HT-29 (cell line): ENCODE measurements at places on chromosomes 2 and 18.

DNA sequence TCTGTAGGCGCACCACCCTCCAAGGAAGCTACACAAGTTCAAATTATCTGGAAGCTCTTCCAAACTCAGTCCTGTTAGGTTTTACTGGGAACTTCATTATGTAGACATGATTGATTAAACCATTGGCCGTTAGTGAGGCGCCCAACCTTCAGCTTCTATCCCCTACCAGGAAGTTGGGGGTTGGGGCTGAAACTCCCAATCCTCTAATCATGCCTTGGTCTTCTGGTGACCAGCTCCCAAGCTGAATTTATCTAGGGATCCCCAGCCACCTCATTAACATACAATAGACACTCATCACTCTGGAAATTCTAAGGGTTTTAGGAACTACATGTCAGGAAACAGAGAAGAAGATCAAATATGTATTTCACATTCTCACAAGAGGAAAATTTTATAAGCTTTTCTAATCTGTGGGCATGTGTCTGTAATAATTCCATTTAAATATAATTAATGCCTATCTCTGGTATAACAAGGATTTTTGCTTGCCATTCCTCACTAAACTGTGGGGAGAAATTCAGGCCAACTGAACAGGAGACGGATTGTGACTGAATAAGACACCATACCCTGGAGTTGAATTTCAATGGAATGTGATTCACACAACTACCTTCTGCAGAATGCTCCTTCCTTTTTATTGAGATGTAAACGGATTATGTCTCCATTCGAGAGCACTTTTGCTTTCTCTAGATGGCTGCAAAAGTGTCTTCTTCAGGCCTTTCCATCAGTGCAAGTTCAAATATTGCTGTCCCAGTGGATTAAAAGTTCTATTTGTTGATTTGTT is 328.6 kb downstream of the LRRTM1 start:
- no peak for DNase-seq

GRCh38 chr2:234794866-234795265 is 157.0 kb upstream of the SH3BP4 start:
- DNase-seq: no peak

DNA sequence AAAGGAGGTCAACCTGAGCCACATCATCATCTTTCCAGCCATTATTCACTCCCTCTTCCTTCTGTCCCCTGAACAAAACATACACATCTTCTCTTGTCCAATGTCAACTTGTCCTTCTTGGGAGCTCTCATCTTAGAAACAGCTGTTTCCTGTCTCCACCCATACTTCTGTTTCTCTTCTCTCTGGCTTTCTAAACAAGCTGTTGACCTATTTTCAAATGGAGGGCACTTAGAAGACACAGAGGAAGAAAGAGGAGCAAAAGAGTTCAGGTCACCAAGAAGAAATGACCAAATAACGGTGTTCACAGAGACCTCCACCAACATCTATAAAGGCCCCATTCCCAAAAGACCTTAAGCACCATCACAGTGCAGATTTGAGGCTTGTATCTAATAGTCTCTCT is 355.9 kb upstream of the HNRNPA3 start:
- no peak for DNase-seq

GRCh38 chr2:179876266-179876665 is 14.9 kb upstream of the ZNF385B start:
- peak; percentile 22 for DNase-seq

GRCh38 chr18:58666176-58666575 is 5.1 kb upstream of the MALT1 start:
- no peak for DNase-seq

DNA sequence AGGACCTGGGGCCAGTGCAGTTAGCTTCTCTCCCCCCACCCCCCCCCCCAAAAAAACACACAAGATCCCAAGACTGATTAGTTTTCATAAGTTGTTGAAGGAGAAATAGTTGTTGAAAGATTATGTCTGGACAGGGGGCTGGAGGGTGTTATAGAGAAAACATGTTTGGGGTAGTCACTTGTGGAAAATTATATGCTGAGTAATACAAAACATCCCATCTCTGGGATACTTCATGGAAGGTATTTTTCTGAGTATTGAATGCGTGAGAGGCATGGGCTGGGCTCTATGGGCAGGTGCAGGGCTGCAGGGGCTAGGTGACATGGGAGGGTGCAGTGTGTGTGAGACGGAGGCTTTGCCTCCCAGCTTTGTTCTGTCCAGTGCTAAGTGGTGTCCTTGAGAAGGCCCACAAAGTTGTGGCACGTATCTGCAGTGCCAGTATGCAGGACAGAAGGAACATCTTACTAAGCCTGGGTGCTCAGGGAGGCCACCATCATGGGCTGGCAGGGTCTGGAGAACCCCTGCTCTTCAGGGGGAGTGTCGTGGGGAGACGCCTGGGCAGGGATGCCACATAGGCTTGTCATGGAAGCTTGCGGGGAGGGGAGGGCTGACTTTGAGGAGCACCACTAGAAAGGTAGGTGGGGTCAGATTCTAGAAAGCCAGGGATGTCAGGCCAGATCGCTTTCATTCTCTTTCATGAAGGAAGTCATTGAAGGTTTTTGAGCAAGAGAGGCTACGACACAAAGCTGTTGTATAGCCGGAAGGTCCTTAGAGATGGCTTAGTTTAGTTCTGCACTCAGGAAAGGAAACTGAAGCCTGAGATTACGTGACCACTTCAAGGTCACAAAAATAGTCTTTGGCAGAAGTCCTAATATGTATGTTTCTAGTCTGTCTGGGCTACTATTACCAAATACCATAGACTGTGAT is 232.0 kb downstream of the LDLRAD4 start:
- DNase-seq: no peak

DNA sequence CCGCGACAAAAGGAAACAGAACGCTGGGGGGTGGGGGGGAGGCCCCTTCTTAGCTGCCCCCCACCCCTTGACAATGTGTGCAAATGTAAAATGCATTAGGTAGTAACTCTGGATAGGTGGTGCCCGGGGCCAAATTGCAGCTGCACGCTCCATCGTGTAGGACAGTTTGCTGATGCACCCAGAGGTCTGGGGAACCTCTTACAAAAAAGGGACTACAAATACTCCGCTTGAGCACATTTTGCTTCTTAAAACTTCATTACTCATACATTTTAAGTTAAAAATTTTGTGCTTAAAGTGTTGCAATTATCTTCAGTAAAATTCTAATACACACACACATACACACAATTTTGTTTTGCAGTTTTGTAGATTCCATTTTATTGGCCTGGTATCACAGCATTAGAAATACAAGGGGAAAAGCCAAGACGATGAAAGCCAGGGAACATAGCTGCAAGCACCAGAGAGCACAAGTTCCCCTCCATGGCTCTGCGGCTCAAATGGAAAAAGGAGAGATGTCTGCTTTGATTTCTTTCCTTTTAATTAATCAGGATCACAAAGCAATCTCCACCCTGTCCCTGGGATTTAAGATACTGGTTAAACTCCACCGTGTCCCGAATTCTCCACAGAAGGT is 582.1 kb downstream of the ZEB2 start:
- no peak for DNase-seq

- DNase-seq: no peak
Observed at GRCh38 chr2:181319286-181319685, 137.9 kb upstream of the ITGA4 start.

- DNase-seq: no peak
Observed at GRCh38 chr2:37560241-37560848, 111.1 kb downstream of the CDC42EP3 start.

- no peak for DNase-seq
Observed at GRCh38 chr2:231094736-231095346, 30.0 kb downstream of the HTR2B start.

DNA sequence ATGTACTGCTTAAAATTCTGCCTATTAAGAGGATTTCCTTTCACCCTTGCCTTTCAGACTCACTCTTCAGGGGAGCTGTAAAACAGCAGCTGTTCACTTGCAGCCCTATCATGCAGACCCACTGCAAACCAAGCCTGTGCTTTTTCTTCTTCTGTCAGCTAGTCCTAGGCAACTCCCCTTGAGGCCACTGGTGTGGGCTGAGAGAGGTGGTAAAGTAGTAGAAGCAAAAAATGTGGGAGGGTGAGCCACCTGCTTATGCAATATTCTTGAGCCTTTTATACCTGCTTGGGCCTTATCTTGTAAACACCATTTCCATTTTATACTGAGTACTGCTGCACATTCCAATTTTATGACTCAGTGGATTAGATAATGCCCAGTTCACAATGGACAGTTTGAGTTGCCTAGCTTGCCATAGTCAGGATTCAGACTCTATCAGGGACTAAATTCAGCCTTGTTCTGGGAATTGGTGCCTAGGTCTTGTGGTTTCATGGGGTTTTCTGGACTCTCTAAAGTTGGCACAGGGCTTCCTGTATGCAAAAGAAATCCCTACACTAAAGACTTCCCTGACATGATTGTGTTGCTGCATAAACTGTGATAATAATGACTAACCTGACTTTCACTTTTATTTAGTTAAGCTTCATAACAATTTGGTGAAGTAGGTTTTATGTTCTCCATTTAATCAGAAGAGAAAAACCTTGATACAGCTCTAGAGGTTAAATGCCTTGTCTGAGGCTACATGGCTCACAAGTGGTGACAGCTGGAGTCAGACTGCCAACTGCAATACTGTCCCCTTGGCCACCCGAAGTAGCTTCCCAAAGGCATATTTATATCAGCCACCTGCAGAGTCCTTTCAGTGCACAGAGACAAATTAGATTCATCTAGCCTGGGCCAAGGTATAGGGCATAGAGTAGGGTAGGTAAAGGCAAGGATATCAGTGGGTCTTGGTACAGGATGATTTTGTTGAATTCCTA is 47.4 kb upstream of the KDM3A start:
- DNase-seq: peak; percentile 63

GRCh38 chr2:204145263-204145751 is 208.7 kb downstream of the ICOS start:
- peak; percentile 88 for DNase-seq

GRCh38 chr18:50203801-50204604 is 9.1 kb upstream of the MYO5B start:
- DNase-seq: peak; percentile 72

DNA sequence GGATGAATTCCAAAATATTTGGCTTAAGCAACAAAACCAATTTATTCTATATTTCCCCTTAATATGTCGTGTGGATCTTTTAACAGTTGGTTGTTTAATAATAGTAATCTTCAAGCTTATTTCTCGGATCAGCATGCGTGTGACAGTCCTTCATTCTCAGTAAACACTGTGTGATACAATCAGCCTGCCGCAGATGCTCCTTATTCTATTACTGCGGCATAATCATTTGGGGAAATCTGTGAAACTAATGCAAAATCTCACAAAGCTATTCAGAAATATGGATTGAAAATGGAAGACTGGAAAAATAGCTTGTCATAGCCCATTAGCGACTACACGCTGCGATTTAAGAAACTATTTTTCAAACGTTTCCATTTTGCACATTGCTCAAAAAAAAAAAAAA is 36.9 kb downstream of the LINC00305 start:
- no peak for DNase-seq

DNA sequence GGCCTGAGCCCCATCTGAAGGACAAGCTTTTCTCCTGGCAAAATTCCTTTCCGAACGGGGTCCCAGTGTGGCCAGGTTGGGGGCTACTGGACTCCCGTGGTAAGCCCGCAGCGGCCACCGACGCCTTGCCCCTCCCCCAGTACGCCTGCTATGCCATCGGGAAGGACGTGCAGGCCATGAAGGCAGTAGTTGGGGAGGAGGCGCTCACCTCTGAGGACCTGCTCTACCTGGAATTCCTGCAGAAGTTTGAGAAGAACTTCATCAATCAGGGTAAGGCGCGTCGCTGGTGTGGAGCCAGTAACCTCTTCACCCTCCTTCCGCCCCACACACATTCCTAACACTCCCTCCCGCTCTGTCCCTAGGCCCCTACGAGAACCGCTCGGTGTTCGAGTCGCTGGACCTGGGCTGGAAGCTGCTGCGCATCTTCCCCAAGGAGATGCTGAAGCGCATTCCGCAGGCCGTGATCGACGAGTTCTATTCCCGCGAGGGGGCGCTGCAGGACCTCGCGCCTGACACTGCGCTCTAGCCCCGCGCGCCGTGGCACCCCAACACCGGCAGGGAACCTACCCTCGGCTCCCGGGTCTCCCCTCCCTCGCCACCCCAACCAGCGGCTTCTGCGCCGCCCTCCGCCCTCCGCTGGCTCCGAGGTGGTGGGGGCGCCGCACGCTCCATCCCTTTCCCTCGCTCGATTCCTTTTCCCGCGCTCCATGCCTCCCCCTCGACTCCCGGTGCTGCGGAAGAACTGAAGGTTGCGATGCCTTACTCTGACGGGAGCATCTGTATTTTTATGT is 13.6 kb upstream of the ANKRD53 start:
- DNase-seq: no peak

DNA sequence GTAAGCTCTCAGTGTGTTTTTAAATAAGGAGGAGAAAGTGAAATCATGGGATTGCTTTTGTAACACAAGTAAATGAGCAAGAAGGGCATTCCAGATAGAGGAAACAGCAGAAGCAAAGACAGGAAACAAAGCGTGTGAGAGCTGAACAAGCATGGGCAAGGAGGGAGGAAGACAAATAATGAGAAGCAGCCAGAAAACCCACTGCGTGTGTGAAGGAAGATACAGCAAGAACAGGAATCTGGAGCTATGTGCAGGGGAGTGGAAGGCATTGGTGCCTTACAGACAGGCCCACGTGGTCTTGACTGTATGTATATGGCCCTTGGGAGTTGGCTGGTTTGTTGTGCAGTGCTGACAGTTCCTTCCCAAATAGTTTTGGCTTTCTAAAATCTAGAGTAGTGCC is 88.6 kb downstream of the AAK1 start:
- no peak for DNase-seq

GRCh38 chr2:64268330-64269048 is 124.3 kb upstream of the PELI1 start:
- DNase-seq: no peak

GRCh38 chr18:45439851-45440645 is 175.2 kb upstream of the SLC14A2 start:
- no peak for DNase-seq

DNA sequence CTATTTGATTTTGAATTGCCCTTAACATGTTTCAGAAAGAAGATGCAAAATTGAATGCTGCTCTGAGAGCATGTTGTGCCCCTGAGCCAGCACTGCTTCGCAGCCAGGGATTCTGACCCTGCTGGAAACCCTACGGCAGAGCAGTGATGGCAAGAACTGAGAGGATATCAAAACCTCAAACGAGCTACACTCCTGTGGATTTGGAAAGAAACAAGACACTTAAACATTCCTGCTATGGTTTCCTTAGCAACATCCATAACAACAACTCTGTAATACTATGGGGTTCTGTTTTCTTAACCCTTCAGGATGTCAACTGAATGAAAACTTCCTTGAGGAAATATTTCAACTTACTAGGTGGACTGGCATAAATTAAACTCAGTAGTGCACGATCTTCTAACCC is 649.1 kb downstream of the NYAP2 start:
- DNase-seq: peak; percentile 66

DNA sequence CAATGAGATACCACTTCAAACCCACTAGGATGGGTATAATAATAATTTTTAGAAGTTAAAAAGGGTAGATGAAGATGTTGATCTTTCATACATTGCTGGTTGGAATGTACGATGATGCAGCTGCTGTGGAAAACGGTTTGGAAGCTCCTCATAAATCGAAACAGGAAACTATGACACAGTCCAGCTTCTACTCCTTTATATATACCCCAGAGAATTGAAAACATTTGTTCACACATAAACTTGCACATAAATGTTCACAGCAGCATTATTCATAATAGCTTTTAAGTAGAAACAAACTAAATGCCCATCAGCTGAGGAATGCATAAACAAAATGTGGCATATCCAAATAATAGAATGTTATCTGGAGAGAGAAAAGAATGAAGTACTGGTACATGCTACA is 95.0 kb downstream of the STRADB start:
- DNase-seq: no peak

- DNase-seq: no peak
Observed at GRCh38 chr2:159561242-159561641, 55.1 kb downstream of the BAZ2B start.
